Activated CD8-positive, alpha-beta memory T cell treated with anti-CD3 and anti-CD28 coated beads, Interleukin-2, amount 10 ng/mL, durations not matched to agents 7 days and 5 days (primary cell): ENCODE measurements at places on chromosomes 3 and 15. TPM values are rescaled to one million over a fixed set of nuclear protein-coding genes. Genes with fewer than 3 reads are reported as not detected.

Gene CSPG5
- 0.32 TPM for total RNA-seq

Gene ATP13A5
- total RNA-seq: not detected

Gene ELP6
- 48.8 TPM for total RNA-seq

Gene APPL1
- 31.3 TPM for total RNA-seq

Gene PARP15
- total RNA-seq: 40.6 TPM

Gene CRABP1
- total RNA-seq: not detected

Gene GOLGA8Q
- total RNA-seq: 7.7 TPM

Gene ALPK3
- total RNA-seq: 0.23 TPM

Gene C2CD4B
- total RNA-seq: 0.23 TPM

Gene PRR23A
- total RNA-seq: not detected

Gene TRIM42
- total RNA-seq: not detected

Gene ADAMTS9
- not detected for total RNA-seq

Gene FOXL2
- not detected for total RNA-seq

Gene NFKBIZ
- 65.1 TPM for total RNA-seq

Gene CD276
- total RNA-seq: not detected

Gene GABRB3
- not detected for total RNA-seq
